ENCODE measurements at places on chromosomes 12 and 14.

- DNase-seq: no peak
These were observed 31.9 kb downstream of the DAD1 start for GRCh38 chr14:22556990-22557623.

- peak; percentile 59 for DNase-seq
These were observed 6.3 kb downstream of the LRRC74A start for GRCh38 chr14:76832503-76832988.

- DNase-seq: no peak
These were observed 74.5 kb downstream of the TMCC3 start for GRCh38 chr12:94575645-94576403.

- DNase-seq: no peak
These were observed 175.7 kb downstream of the C12orf50 start for GRCh38 chr12:87853448-87854003.

GRCh38 chr14:50677527-50678063, 9.5 kb upstream of the SAV1 start:
- peak; percentile 48 for DNase-seq

DNA sequence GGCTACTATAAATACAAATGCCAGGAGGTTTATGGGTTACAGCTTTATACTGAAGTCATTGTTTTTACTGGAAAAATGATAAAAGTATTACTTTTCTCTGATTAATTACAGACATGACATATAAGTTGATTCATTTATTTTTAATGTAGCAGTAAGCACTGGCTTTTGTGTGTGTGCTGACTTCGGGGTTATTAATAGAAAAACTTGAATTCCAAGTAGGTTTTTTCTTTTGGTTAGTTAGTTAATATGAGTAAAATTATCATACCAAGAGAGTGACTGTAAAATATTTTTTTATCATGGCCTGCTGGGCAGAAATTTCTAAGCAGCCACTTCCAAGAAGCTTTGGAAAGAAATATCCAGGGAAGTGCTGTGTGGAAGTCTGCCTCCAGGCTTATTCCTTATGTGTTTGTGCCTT, 56.4 kb downstream of the IFT81 start:
- DNase-seq: no peak

DNA sequence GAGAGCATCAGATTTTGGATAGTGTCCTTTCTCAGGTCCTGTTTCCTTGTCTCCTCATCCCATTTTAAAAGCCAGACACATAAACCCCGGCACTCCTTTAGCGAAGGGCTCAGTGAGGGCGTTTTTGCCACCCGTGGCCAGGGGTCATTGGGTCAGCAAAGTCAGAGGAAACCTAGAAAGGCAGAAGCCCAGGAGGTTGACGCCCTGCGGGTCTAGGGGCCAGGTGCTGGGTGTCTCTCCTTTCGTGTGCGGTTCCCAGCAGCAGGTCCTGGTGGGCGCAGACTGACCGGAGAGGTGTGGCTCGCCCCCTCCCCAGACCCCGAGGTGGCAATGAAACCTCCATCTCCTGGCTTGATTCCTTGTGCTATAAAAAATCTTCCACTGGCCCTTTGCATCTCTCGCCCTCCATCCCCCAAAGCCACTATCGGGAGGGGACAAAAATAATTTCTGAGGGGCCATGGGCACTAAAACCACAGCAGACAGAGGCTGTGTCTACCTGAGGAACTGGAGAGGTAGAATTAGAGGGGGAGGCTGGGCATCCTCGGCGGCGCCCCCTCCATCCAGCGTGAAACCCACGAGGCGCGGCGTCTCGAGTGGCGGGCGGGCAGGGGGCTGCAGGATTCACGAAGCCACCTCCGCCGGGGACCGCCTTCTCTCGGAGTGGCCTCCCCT, 858 bp upstream of the FRMD6 start:
- no peak for DNase-seq

DNA sequence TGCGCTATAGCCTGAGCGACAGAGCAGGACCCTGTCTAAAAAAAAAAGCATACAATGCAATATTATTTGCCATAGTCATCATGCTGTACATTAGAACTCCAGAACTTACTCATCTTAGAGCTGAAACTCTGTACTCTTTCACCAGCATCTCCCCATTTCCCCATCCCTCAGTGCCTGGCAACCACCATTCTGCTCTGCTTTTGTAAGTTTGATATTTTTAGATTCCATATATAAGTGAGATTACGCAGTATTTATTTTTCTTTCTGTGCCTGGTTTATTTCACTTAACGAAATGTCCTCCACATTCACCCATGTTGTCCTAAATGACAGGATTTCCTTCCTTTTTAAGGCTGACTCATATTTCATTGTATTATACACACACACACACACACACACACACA, 121.8 kb downstream of the BBS10 start:
- no peak for DNase-seq

- DNase-seq: no peak
These were observed 35.1 kb downstream of the PARP11 start for GRCh38 chr12:3838076-3838475.

GRCh38 chr12:124230117-124230757, 64.7 kb upstream of the RFLNA start:
- no peak for DNase-seq

DNA sequence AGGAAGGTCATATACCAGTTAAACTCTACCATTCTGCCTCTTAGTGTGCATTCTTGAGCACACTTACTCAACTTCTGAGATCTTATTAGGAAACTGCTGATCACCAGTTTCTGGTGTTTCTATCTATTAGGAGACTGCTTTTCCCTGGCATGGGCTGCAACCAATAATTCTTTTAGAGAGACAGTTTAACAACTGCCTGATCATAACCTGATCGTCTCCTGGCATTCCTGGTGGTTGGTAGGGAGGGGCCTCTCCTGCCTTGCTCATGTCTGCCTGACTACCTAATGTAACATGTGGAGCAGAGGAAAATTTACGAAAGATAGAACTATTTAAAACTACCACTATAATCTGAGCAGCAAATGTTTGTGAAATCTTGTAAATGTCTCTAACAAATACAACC, 75.3 kb upstream of the MGAT4C start:
- no peak for DNase-seq

DNA sequence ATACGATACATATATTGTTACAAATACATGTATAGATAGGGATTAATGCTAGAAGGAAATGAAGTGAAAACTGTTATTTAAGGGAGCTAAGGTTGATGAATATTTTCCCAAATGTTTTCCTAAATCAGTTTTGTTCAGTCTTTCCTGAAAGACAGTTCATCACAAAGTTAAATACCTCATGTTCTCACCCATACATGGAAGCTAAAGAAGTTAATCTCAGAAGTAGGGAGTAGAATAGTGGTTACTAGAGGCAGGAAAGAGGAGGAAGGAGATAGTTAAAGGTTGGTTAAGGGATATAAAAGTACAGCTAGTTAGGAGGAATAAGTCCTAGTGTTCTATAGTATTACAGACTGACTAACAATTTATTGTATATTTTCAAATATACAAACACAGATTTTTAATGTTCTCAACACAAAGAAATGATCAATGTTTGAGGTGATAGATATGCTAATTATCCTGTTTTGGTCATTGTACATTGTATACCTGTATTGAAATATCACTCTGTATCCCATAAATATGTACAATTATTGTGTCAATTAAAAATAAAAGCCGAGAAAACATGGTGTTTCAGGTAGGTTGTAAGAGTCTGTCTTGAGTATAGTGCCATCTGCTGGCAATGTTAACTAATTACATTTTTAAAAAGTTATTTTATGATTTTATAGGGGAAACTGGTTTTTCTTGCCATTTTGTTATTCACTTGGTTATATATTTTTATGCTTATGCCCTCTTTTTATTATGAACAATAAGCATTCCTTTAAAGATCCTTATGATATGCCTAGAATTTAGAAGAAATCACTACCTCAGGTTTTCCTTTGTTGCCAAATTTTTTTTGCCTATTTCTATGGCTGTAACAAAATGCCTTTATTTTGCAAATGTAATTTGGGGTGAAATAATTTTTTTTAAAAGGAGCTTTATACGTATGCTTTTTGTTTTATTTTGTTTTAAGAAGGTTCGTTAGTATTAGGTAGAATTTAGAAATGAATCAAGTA, 26.9 kb downstream of the ZDHHC17 start:
- DNase-seq: no peak

DNA sequence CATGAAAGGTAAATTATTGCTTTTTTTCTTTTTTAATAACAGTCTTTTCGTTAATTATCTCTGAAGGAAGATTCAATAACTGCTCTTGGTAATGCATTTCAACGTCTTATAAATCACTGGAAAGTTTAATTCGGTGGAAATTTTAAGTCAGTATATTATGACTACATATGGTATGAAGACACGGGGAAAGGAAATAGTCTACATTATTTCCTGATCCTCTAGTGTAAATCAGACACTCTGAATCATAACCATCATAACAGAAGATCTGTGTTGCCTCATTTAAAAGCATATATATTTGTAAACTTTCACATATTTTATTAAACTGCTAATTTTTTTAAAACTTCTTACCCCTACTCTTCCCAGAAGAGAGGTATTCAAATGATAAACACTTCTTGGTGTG, 53.7 kb downstream of the EFCAB11 start:
- no peak for DNase-seq

- no peak for DNase-seq
These were observed 53.7 kb downstream of the SOX5 start for GRCh38 chr12:23895792-23896218.

- no peak for DNase-seq
These were observed 15.2 kb upstream of the ACTR6 start for GRCh38 chr12:100185361-100185894.

DNA sequence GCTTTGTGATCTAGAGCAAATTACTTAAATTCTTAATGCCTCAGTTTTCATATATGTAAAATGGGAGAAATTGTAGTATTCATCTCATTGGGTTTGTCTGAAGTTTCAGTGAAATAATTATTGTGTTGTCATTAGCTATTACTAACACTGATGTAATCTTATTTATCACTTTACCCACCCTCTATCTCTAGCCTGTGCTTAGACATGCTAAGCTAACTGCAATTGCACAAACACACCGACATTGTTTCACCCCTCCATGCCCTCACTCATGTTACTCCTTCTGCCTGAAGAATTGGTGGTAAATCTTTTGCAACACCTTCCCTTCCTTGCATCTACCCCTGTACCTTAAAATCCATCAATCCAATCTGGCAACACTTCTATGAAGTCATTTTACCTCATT, 241.6 kb downstream of the BCAT1 start:
- DNase-seq: no peak

- DNase-seq: no peak
These were observed at the start of gene WSCD2 for GRCh38 chr12:108129017-108129812. Gene WSCD2, plus strand, starts transcription at chr12:108129288. Its CDS starts 66,545 bp downstream, at chr12:108195833.

DNA sequence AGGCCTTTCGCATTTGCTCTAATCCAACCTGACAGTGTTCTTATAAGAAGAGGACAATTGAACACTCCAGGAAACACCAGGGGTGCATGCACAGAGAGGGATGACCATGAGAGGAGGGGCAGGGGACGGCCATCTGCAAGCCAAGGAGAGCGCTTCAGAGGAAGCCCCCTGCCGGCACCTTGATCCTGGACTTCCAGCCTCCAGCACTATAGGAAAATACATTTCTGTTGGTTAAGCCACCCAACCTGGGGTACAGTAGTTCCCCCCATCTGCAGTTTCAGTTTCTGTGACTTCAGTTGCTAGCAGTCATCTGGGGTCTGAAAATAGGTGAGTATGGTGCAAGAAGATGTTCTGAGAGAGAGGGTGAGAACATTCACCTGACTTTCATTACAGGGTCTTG, 64.7 kb downstream of the CLMN start:
- no peak for DNase-seq

- DNase-seq: no peak
These were observed 17.2 kb upstream of the AKAP5 start for GRCh38 chr14:64447876-64448670.

DNA sequence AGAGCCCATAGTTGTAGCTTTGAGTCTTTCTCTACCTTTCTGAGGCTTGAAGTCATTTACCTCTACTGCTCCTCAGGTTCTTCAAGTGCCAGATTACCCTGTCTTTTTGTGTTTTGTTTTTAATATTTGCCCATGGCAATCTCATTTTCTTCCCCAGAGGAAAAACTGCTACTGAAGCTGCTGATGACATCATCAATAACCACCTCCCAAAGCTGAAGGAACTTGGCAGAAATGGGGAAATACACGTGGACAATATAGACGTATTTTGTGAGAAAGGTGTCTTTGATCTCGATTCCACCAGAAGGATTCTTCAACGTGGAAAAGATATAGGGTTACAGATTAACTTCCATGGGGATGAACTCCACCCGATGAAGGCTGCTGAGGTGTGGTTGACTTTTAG, 17.1 kb downstream of the AMDHD1 start:
- no peak for DNase-seq

DNA sequence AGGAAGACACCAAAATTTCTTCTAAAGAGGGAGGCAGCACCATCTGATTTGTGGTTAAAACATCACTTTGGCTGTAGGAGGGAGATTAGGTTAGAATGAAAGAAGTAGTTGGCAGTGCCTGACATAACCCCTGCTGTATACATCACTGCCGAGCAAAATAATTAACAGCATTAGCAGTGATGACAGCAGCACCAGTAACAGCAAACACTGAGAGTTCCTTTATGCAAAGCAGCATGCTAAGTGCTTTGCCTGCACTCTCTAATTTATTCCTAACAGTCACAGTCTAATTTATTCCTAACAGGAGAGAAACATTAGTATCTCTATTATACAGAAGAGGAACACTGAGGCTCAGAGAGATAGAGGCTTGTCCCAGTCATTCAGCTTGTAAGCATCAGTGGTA, 1469.7 kb downstream of the AACS start:
- no peak for DNase-seq

DNA sequence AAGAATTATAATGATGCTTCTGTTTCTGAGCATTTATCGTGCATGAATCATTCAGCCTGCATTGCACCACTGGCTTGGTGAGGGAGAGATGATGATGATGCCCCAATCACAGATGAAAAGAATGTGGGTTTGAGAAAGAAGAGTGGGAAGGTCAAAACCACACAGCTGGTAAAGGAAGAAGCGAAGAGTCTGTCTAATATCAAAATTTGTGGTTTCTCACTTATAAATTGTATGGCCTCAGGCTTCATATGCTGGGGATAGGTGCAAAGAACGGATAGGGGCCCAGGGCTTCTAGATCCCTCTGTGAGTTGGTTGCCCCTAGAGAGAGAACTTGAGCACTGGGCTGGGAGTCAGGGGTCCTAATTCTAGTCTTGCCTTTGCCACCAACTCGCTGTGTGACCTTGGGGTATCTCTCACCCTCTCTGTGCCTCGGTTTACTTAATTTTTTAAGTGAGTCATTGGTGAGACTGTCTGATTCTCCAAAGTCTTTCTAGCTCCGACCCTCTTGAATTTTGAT, 2.2 kb downstream of the OASL start:
- no peak for DNase-seq
